GM20000 (cell line): ENCODE measurements at places on chromosomes 16 and 17.
A peak's percentile ranks its signal among the peaks of the same experiment; 100 is the strongest.

DNA sequence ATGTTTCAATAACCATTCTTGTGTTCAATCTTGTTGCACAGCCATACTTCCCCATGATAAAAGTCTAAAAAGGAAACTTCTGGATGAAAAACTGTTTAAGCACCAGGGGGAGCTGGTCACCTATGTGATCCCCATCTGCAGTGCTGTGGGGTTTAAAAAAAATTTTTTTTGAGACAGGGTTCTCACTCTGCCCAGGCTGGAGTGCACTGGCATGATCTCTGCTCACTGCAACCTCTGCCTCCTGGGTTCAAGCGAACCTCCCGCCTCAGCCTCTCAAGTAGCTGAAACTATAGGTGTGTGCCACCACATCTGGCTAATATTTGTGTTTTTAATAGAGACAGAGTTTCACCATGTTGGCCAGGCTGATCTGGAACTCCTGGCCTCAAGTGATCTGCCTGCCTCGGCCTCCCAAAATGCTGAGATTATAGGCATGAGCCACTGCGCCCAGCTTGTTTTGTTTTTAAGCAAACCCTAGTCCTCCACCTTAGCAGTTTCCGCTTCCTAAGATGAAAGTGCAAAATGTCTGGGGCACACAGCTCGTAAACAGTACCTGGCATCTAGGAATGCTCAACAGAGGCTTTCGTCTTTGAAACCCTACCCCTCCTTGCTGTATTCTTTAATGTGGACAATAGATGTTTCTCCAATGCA, 25.4 kb downstream of the DNAJA2 start:
- peak; percentile 53 for DNase-seq

DNA sequence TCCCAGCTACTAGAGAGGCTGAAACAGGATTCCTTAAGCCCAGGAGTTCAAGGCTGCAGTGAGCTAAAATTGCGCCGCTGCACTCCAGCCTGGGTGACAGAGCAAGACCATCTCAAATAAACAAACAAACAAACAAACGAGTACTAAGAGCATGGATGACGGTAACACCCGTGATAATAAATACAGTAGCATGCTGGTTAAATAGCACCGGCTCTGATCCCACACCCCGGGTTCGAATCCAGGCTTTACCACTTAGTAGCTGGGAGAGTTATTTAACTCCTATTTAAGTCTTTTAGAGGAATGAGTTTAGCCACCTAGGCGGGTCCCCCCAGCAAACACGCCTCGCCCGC, 301 bp upstream of the METTL22 start:
- no peak for DNase-seq

- DNase-seq: no peak
Observed at GRCh38 chr17:73657473-73658116, 13.3 kb upstream of the SDK2 start.

DNA sequence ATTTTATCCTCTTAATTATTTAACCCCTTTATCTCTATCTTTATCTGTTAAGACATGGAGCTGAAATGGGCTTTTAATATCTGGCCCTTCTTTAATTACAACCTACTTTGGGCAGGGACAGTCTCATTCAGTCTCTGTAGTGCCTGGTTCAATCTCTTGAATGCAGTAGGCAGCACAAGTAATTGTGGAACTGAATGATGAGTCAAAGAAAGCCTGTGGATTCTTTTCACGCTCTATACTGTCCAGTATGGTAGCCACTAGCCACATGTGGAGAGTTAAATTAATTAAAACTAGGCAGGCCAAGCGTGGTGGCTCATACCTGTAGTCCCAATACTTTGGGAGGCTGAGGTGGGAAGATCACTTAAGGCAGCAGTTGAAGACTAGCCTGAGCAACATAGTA, 9.3 kb downstream of the BPTF start:
- DNase-seq: no peak

GRCh38 chr16:14364386-14365199, 265.5 kb downstream of the PARN start:
- no peak for DNase-seq

GRCh38 chr16:55390630-55391237, 66.7 kb downstream of the IRX6 start:
- DNase-seq: no peak

DNA sequence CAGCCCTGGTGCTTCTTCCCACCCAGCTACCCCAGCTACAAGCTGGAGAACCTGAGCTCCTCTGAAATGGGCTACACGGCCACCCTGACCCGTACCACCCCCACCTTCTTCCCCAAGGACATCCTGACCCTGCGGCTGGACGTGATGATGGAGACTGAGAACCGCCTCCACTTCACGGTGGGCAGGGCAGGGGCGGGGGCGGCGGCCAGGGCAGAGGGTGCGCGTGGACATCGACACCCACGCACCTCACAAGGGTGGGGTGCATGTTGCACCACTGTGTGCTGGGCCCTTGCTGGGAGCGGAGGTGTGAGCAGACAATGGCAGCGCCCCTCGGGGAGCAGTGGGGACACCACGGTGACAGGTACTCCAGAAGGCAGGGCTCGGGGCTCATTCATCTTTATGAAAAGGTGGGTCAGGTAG, 3.6 kb downstream of the GAA start:
- no peak for DNase-seq

- DNase-seq: no peak
Observed at GRCh38 chr16:83994703-83995102, 26.7 kb downstream of the NECAB2 start.

DNA sequence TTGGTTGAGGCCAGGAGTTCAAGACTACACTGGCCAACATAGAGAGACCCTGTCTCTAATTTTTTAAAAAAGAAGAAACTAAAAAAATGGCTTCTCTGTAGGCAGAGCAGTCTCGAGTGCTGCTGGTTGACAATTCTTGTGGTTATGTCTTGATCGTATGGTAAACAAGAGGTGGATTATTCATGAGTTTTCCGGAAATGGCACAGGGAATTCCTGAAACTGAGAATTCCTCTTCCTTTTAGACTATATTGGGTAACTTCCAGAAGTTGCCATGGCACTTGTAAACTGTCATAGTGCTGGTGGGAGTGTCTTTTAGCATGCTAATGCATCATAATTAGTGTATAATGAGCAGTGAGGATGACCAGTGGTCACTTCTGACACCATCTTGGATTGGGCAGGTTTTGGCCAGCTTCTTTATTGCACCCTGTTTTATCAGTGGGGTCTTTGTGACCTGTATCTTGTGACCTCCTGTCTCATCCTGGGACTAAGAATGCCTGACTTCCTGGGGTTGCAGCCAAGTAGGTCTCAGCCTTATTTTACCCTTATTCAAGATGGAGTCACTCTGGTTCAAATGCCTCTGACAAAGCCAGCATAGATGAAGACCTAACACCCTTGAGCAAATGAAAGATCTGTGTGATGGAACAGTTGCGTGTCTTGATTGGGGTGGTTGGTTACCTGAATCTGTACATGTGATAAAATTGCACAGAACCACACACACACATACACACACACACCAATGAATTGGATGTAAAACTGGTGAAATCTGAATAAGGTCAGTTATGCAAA, 30.2 kb downstream of the BMERB1 start:
- DNase-seq: no peak

- no peak for DNase-seq
Observed at GRCh38 chr17:43442711-43443110, 41.1 kb upstream of the DHX8 start.

GRCh38 chr17:57006040-57006439, 28.1 kb downstream of the SCPEP1 start:
- no peak for DNase-seq

GRCh38 chr17:82709676-82710498, 6.6 kb upstream of the FN3KRP start:
- DNase-seq: no peak

- DNase-seq: no peak
Observed at GRCh38 chr17:32998887-32999228, 7.2 kb downstream of the SPACA3 start.

DNA sequence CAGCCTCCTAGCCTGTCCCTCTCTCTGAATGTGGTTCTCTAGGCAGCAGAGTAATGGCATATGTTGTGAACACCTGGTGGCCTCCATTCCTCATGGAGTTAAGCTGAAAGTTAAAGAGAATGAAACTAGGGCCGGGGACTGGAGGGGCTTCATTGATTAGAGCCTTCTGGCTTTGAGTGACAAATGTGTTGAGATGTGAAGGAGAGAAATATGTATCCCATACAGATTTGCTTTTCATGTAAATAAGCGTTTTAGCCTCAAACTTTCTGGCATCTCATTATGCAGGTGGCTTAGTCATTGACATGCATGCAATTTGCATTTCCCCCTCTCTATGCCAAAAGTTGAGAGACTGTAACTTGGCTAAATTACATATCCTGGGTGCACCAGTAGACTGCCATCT, 537.7 kb upstream of the EEF2KMT start:
- DNase-seq: no peak

DNA sequence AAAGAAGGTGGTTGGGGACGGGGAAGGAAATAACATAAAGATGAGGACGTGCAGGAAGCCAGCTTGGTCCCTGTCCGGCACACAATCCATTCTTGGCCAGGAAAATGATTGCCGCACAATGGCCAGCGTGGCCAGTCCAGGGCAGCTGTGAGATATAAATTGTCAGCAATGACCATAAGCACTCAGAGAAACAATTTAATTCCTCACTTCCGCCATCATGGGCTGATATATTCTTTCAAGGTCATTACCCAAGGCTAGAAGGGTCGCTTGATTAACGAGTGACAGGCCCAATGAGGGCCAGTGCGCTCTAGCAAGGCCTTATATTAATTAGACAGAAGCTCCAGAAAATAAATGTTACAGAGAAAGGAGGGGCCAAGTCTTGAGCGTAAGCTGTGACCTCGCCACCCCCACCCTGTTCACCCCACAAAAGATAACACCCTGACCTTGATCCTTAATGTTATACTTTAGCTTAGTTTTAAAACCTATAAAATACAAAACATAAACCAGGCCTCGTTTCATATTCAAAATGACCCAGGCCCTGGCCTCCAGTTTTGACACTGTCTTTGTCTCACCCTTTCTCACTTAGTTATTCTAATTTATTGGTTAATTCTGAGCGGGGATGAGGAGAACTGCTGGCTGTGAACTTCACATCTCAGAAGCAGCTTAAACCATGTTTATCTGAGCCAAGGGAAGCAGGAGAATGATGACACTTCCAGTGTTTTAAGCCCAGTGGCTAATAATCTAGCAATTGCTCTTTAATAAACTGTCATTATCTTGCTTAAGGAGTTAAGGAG, 478.3 kb upstream of the ZFHX3 start:
- no peak for DNase-seq

DNA sequence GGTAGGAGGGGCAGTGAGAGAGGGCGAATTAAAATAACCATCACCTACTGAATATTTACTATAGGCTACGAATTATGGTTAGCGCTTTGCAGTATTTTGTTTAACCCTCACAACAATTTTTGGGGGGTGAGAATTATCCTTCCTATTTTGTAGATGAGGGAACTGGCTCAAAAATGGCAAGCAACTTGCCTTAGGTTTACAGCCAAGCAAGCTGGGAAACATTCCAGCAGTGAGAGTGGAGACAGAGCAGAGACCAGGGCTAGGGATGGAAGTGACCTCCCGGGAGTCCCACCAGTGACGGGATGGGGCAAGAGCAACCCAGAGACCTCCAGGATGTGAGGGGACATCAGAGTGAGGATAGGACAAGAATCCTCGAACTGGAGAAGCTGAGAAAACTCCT, 352 bp upstream of the VMO1 start:
- DNase-seq: no peak

DNA sequence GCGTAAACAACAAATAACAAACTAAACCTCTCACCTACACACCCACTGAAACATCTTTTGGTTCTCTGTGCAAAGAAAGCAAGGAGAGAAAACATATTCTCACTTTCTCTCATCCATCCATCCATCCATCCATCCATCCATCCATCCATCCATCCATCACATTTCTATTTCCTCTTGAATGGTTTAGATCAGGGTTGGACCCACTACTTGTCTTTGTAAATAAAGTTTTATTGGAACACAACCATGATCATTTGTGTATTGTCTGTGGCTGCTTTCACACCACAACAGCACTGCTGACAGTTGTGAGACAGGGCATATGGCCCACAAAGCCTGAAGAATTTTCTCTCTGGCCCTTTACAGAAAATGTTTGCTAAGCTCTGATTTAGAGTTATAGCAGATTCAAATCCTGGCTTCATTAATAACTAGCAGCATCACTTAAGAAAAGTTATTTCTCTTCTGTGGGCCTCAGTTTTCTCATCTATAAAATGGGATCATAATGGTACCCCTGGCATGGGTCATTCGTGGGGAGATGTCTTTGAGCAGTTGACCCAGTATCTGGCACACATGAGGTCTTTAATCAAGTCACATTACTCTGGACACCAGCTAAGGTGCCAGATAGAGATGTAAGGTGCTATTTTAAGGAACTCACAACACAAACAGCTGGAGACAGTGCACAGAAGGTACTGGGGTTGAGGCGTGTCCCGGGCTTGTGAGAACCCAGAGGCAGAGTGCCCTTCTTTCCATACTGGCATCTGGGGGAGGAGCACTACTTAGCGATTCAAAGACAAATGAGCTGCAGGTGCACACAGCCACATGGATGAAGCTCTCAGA, 146.3 kb downstream of the CMIP start:
- no peak for DNase-seq

- DNase-seq: no peak
Observed at GRCh38 chr16:85417156-85417860, 195.8 kb upstream of the GSE1 start.

DNA sequence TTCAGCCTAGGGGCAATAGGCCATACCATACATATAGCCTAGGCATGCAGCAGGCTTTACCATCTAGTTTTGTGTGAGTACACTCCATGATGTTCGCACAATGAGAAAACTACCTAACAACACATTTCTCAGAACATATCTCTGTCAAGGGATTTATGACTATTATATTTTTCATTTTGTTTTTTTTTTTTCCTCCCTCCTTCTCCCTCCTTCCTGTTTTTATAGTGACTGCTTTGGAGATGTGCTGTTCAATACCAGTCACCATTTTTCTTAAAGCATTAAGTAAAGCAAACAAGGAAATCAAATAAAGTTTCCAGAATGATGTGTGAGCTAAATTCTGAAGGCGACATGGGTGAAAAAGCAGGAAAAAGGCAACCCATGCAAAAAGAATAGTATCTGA, 194.6 kb downstream of the STX8 start:
- no peak for DNase-seq

DNA sequence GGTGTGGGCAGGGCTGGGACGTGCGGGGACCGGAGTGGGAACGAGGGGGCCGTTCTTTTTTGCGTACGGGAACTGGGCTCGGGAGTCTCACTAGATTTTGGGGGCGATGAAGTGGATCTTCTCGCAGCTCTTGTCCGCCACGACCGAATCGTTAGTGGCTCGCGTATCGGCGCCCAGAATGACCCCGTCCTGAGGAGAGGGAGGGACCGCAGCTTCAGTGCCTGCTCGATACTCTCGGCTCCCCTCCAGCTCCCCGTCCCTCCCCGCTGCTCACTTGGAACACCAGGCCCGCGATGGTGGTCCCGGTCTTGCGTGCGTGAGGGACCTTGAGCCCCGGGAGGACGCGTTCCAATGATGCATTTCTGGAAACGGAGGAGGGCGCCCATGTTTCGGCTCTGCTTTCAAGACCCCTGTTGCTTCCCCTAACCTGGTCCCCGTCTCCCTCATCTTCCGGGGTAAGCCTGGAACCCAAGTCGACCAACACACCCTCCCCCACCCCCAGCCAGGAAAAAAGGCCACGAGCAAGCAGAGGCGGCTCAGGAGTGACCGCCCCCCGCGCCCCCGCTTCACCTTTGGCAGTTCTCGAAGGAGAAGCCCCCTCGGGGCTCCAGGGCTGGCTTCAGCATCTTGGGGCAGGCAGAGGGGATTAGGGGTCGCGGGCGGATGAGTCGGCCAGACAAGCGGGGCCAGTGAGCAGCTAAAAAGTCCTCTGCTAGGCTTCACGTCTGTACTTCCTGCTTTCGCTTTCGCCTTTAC, at the start of gene PSMB10:
Gene PSMB10 (minus strand): TSS at position 727 of the 756 bp plus-strand sequence. CDS start 101 bp downstream, at position 626.
- peak; percentile 49 for DNase-seq
